ENCODE measurements at places on chromosomes 5 and 9.

- DNase-seq, result no peak
These were observed 63.2 kb downstream of the PRKACG start for GRCh38 chr9:68950689-68951088.

DNA sequence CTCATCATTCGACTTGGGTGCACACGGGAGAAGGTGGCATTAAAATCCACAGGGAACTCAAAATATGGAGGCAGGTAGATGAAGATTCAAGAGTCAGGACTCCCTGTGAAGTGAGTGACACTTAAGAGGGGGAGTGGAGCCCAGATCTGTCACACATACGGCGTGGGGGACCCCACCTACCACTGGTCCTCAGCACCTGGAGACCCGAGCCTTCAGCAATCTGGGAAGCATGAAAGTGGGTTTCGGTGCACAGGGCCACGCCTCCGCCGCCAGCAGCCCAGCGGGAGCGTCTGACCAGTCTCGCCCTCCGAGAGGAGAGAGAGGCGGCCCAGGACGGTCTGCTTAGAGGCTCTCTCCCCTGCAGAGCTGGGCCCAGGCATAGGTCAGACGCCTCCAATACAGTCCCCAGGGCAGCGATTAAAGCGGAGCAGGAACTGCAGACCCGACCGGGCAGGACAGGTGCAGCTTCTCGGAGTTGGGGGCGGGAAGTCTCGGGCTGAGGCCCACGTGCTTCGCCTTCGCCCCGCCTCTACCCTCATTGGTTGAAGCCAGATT is 639 bp upstream of the SLC2A8 start:
- DNase-seq, result no peak

GRCh38 chr5:11760934-11761603 is 143.2 kb downstream of the CTNND2 start:
- DNase-seq, result no peak

GRCh38 chr5:181218795-181219124 is 4.3 kb upstream of the TRIM41 start:
- DNase-seq, result no peak
